ENCODE measurements at places on chromosomes 13 and 19.

DNA sequence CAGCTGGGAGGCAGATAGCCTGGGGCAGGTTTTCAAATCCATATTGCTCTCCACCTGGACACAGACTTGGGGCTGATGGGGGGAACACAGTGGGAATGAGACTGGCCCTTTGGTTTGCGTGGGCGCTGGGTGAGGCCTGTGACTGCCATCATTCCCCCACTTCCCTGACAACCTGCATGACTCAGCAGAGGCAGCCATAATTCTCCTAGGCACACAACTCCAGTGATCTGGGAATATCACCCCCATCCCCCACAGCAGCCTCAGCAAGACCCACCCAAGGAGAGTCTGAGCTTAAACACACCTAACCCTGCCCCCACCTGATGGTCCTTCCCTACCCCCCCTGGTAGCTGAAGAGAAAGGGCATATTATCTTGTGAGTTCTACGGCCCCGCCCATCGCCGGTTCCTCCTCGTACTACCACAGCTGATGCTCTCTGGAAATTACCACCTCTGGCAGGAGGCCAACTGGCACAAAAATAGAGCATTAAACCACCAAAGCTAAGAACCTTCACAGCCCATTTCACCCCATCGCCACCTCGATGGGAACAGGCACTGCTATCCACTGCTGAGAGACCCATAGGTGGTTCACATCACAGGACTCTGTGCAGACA lies 71.0 kb downstream of the RNF17 start:
- no peak for DNase-seq

- DNase-seq: no peak
Observed at GRCh38 chr19:49188626-49189200, 31.1 kb downstream of the TRPM4 start.

DNA sequence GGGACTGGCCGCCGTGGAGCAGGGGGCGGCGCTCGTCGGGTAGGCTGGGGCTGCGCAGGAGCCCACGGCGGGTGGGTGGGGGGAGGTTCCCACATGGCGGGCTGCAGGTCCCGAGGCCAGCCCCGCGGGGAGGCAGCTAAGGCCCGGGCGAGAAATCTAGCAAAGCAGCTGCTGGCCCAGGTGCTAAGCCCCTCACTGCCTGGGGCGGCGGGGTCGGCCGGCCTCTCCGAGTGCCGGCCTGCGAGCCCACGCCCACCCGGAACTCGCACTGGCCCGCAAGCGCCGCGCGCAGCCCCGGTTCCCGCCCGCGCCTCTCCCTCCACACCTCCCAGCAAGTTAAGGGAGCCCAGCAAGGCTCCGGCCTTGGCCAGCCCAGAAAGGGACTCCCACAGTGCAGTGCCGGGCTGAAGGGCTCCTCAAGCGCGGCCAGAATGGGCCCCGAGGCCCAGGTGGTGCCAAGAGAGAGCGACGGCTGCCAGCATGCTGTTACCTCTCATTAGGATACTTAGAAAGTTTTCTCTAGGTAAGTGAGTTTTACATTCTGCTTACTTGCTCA lies 1463.5 kb upstream of the MIR17HG start:
- no peak for DNase-seq

DNA sequence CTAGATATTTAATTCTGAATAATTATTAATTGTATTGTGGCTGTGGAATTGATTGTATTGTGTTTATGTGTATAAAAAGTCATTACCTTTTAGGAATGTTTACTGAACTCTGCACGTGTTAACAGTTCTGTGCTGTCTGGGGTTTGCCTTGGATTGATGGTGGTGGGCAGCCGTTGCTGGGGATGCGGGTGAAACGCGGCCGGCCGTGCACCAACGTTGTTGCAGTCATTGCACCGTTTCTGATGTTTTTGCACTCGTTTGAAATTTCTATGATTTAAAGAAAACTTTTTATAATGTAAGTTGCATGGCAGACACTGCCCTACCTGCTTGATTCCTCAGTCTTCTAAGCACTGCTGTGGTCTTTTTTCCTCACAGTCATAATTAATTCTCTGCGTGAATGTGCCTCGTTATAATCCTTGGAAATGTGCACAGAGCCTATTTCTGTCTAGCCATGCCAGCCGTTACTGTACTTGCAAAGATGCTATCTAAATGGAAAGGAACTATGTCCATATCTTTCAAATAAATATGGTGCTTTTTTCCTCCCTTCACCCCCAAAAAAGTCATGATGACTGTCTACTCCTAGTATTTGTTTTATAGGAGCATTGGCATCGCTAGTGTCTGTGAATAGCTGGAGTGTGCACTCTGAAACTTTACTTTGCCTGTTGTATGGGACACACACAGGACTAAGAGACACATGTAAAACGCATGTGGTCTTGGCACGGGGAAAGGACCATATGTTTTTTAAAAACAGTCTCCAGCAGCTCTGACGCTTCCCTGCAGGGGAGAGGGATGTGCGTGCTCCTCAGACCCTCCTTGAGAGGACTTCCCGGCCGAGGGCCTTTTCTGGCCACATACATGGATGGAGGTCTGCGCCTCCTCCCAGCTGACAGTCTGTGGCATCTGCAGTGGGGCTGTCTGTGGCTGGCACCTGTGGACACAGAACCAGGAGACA lies 40.7 kb upstream of the MCF2L start:
- DNase-seq: peak; percentile 79

GRCh38 chr19:703651-704446 lies 4.9 kb upstream of the PALM start:
- DNase-seq: no peak

- no peak for DNase-seq
Observed at GRCh38 chr13:52061587-52061986, 37.1 kb downstream of the UTP14C start.

DNA sequence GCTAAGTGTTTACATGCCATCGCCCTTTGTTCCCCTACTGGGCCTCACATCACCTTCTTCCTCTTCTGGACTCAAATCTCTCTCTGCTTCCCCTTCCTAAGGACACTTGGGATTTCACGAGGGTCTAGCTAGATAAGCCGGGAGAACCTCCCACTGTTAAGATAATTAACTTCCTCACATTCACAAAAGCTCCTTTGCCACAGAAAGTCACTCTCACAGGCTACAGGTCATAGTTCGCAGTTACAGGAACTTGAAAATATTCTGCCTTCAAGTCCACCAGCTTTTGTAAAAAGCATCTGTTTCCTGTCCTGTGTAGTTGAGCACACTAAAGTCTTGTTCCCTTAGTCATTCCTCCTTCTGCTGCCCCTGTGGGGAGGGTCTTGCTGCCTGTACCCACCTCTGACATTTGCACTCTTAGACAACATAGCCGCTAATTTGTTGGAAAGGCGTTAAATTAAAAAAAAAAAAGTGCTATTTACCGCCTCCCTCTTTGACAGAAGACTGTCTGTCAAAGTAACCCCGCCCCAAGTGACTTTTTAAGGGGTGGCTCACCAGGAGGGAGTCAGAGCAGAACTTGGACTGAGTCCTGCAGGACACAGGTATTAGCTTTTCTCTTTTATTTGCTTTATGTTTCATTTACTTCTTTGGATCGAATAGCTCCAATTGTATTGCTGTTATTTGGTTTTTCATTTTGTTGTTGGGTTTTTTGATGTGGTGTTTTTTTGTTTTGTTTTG lies 26.8 kb upstream of the CEACAM21 start:
- no peak for DNase-seq

GRCh38 chr13:47480951-47481350 lies 520.1 kb downstream of the SUCLA2 start:
- DNase-seq: no peak

DNA sequence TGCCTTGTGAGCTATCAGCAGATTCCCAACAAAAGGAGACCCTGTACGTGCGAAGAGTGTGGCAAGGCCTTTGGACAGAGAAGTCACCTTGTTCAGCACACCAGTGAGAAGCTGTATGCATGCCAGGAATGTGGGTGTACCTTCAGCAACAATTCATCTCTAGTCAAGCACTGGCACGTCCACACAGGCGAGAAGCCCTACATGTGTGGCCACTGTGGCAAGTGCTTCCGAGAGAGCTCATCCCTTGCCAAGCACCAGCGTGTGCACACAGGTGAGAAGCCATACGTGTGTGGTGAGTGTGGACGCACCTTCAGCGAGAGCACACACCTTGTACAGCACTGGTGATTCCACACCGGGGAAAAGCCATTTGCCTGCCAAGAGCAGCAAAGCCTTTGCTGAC lies 7.6 kb upstream of the ZSCAN22 start:
- DNase-seq: no peak

GRCh38 chr19:10430505-10431253 lies 10.3 kb downstream of the PDE4A start:
- DNase-seq: no peak

- no peak for DNase-seq
Observed at GRCh38 chr13:33410619-33411018, 125.1 kb upstream of the STARD13 start.

- peak; percentile 44 for DNase-seq
Observed at GRCh38 chr19:14497228-14497921, 1.4 kb upstream of the GIPC1 start.

DNA sequence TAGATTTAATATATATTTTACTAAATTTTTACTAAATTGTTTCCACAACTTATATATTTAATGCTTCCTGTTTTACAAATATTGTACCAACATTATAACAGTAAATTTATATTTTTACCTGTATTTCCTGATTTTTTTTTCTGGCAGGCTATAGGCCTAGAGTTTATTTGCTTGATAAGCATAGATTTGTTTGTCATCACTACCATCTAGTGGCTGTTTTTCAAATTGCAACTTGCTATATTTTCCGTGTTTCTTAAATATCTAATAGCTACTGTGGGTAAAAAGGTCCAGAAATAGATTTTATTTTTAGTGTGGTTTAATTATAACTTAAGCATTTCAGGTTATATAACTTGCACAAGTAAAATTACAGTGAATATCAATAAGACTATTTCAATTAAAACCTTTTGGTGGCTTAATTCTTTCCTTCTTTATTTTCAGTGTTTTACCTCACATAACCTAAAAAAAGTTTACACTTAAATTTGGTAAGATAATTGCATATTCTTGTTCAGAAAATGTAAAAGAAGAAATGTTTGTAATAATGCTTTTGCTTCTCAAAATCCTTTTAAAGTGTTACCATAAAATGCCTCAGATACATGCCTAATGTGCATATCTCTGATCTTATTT lies 60.6 kb downstream of the NDFIP2 start:
- DNase-seq: peak; percentile 59

GRCh38 chr13:58446979-58447378 lies 815.4 kb downstream of the PCDH17 start:
- DNase-seq: no peak

DNA sequence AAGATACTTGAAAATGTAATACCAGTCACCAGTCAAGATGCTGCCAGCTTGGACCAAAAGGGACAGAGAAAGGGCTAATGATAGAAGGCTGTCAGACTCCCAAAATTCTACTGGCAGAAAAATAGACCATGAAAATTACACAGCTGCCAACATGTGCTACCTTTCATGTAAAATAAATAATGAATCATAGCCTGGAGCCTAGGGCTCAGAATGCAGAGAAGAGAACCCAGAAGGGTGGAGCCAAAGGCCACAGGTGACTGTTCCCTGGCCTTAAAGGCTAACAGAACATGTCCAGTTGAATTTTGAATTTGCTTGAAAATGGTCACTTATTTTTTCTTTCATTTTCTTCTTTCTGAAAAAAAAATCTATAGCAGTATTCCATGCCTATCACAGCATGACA lies 1827.0 kb upstream of the MIR17HG start:
- no peak for DNase-seq

DNA sequence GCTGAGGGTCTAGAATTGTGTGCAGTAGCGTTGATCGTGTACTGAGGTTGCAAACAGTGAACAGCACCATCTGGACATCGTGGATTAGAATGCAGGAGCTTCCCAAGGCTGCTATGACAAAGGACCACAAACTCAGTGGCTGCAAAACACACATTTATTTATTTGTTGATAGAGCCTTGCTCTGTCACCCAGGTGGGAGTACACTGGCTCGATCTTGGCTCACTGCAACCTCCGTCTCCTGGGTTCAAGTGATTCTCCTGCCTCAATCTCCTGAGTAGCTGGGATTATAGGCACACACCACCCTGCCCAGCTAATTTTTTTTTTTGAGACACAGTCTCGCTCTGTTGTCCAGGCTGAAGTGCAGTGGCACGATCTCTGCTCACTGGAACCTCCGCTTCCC lies 2.3 kb upstream of the UHRF1 start:
- no peak for DNase-seq

GRCh38 chr19:45668342-45668871 lies 386 bp downstream of the GIPR start:
- DNase-seq: no peak

- no peak for DNase-seq
Observed at GRCh38 chr19:41295499-41295898, 14.5 kb upstream of the CCDC97 start.

DNA sequence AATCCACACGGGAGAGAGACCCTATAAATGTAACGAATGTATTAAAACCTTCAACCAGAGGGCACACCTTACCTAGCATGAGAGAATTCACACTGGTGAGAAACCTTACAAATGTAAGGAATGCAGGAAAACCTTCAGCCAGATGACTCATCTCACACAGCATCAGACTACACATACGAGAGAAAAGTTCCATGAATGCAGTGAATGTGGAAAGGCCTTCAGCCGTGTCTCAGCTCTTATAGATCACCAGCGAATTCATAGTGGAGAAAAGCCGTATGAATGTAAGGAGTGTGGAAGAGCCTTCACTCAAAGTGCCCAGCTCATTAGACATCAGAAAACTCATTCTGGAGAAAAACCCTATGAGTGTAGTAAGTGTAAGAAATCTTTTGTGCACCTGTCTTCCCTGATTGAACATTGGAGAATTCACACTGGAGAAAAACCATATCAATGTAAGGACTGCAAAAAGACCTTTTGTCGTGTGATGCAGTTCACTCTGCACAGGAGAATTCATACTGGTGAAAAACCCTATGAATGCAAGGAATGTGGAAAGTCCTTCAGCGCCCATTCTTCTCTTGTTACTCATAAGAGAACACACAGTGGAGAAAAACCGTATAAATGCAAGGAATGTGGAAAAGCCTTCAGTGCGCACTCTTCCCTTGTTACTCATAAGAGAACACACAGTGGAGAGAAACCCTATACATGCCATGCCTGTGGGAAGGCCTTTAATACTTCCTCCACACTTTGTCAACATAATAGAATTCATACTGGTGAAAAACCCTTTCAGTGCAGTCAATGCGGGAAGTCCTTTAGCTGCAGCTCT lies 16.0 kb downstream of the ZNF582 start:
- no peak for DNase-seq

- no peak for DNase-seq
Observed at GRCh38 chr13:37453246-37453645, 145.3 kb downstream of the POSTN start.

DNA sequence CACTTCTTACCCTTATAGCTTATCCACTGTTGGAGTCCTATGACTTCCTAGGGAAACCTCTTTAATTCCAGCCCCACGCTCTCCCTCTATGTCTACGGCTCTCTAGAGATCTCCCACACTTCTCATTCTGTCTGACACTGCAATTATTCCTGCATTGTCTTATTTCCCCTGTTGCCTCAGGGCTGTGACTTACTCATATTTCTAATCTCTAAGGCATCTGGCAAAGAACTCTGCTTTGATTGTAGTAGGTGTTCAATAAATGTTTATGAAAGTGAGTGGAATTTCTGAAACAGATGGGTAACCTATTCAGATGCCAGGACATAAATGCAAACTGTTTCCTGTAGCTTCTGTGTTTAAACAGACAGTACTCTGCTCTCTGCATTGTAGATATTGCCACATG lies 102.4 kb upstream of the SERTM1 start:
- DNase-seq: no peak
